ENCODE measurements at places on chromosomes 16 and 17. TPM values are rescaled to one million over a fixed set of nuclear protein-coding genes. Genes with fewer than 3 reads are reported as not detected.

- peak; percentile 66 for DNase-seq
These were observed 7.8 kb downstream of the KRT28 start for GRCh38 chr17:40791787-40792436.

GRCh38 chr16:35146723-35147458 lies 1687.5 kb downstream of the TP53TG3F start:
- DNase-seq, result no peak

The ANKRD40CL gene
- not detected for total RNA-seq

The MGAT5B gene
- 0.74 TPM for total RNA-seq

GRCh38 chr16:64287655-64288528 lies 834.0 kb downstream of the CDH11 start:
- DNase-seq, result no peak
